ENCODE measurements at places on chromosomes 12 and 14. TPM values are rescaled to one million over a fixed set of nuclear protein-coding genes. Genes with fewer than 3 reads are reported as not detected.

FLVCR2 gene
- polyA plus RNA-seq, result 2.2 TPM

KRT79 gene
- polyA plus RNA-seq, result 1.8 TPM

RNF212B gene
- not detected for polyA plus RNA-seq

KLRC1 gene
- 0.65 TPM for polyA plus RNA-seq

DPPA3 gene
- polyA plus RNA-seq, result not detected

KRT3 gene
- 2.4 TPM for polyA plus RNA-seq

IQSEC3 gene
- polyA plus RNA-seq, result 0.13 TPM

DEPDC4 gene
- 0.68 TPM for polyA plus RNA-seq

LRTM2 gene
- not detected for polyA plus RNA-seq

PAH gene
- polyA plus RNA-seq, result not detected

IFI27 gene
- 478 TPM for polyA plus RNA-seq

WASHC3 gene
- 39.4 TPM for polyA plus RNA-seq

FAM234B gene
- polyA plus RNA-seq, result 1.1 TPM

FBXO21 gene
- polyA plus RNA-seq, result 4.4 TPM

SERPINA12 gene
- not detected for polyA plus RNA-seq

HOXC9 gene
- 0.51 TPM for polyA plus RNA-seq

KLRD1 gene
- polyA plus RNA-seq, result 0.16 TPM

TTC6 gene
- polyA plus RNA-seq, result 2.4 TPM

POTEG gene
- not detected for polyA plus RNA-seq

SERPINA9 gene
- polyA plus RNA-seq, result not detected

E2F7 gene
- polyA plus RNA-seq, result 1.5 TPM

TMPO gene
- 34.5 TPM for polyA plus RNA-seq

SSPN gene
- 2.1 TPM for polyA plus RNA-seq

ASB2 gene
- 4.5 TPM for polyA plus RNA-seq

C14orf39 gene
- polyA plus RNA-seq, result not detected

NELL2 gene
- polyA plus RNA-seq, result 0.44 TPM

SMCO2 gene
- 1.6 TPM for polyA plus RNA-seq

EPYC gene
- polyA plus RNA-seq, result not detected

HAL gene
- 2.0 TPM for polyA plus RNA-seq

KRT86 gene
- polyA plus RNA-seq, result 0.10 TPM

ARHGEF25 gene
- polyA plus RNA-seq, result 20.8 TPM

IL22 gene
- polyA plus RNA-seq, result not detected

HOXC11 gene
- not detected for polyA plus RNA-seq

PLD4 gene
- 0.53 TPM for polyA plus RNA-seq

NPFF gene
- polyA plus RNA-seq, result not detected

HCAR2 gene
- 53.2 TPM for polyA plus RNA-seq
